Central memory CD8-positive, alpha-beta T cell (primary cell): ENCODE measurements at places on chromosomes 13 and 19.

DNA sequence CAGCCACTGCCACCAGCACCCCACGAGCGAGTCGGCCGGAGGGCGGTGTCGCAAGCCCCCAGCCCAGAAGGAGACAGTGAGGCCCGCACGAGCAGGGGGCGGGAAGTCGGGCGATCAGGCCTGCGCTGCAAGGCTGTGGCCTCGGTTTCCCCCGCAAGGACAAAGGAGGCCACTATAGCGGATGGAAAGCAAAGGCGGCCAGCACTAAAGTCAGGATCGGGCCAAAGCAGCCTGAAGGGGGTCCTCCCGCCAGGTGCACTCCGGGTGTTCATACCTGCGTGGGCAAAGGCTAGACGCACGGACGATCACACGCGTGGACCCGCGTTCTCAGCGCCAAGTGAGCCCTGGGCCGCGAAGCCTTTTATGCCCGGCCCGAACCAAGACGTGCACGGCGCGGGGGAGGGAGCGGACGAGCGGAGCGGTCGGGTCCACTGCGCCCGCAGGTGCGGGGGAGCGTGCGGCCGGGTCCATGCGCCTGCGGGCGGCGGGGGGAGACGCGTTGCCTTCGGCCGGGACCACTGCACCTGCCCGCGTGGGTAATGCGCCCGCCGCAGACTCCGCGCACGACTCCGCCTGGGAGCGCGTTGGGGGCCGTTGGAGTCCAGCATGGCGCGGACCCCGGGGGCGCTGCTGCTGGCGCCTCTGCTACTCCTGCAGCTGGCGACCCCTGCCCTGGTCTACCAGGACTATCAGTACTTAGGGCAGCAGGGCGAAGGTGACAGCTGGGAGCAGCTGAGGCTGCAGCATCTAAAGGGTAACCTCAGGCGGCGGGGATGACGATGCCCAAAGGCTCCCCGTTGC is at the start of the genes PRDX2 and THSD8:
TSS of gene PRDX2 (minus strand) at position 335 of the 801 bp plus-strand sequence. CDS start 539 bp downstream, outside the sequence.
TSS of gene THSD8 (plus strand) at position 604 of the 801 bp plus-strand sequence. CDS start at position 607, 3 bp downstream.
- peak; percentile 49 for DNase-seq

- no peak for DNase-seq
Observed at GRCh38 chr19:14540741-14541525, 11.5 kb downstream of the TECR start.

GRCh38 chr13:101059793-101060192 is 356.5 kb downstream of the NALCN start:
- DNase-seq: no peak

GRCh38 chr19:5342573-5343201 is 2.1 kb upstream of the PTPRS start:
- DNase-seq: no peak

DNA sequence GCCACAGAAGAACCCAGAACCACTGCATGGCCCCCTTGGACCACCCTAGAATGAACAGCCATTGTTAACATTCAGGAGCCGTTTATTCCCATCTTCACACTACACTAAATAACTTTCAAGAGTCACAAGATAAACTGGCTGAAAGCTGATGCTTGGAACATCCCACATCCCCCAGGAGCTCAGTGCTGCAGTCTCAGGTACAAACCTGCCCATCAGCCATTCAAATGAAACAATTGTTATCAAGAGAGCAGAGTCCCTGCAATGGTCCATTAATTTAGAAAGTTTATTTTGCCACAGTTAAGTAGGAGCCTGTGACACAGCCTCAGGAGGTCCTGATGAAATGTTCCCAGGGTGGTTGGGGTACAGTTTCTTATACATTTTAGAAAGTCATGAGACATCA is 123.8 kb upstream of the ZNF91 start:
- no peak for DNase-seq

- DNase-seq: no peak
Observed at GRCh38 chr19:47461876-47462275, 9.8 kb downstream of the SLC8A2 start.

DNA sequence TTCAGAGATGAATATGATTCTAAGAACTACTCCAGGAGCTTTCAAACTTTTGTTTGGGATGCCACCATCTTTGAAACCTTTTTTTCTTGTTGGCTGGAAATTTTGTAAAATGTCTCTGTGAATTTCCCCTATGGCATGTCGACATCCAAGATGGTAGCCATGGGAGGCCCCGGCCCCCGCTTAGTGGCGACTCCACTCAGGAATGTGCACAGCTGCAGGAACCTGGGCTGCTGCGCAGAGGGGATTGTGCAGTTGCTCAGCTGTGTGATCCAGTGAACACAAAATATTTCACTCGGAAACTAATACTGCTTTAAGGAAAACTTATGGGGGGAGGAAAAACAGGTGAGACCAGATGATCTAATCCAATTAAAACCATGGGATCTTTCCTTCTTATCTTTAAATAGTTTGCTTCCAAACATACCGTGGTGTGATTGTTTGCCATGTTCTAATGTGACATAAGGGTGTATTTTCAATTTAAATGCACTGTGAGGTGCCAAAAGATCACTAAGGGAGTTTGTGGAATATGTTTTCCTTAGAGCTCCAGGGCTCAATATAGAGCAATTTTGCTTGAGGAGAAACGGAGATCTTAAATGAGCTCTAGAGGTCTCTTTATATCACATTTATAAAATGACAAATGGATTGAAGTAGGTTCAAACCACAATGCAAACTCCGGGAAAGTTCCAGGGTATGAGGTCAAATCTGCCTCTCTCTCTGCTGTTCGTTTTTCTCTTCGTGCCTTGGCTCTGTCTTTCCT is 497.7 kb downstream of the FGF9 start:
- DNase-seq: no peak

GRCh38 chr19:39916236-39916635 is 18.2 kb downstream of the FCGBP start:
- no peak for DNase-seq

- no peak for DNase-seq
Observed at GRCh38 chr13:50682966-50683365, 160.5 kb downstream of the DLEU7 start.
